ENCODE measurements at places on chromosomes 3 and 15. TPM values are rescaled to one million over a fixed set of nuclear protein-coding genes. Genes with fewer than 3 reads are reported as not detected.

- peak; percentile 56 for DNase-seq
Observed at GRCh38 chr3:107431246-107432012, 54.2 kb downstream of the CCDC54 start.

- peak; percentile 36 for DNase-seq
Observed at GRCh38 chr15:81939604-81940440, 106.0 kb downstream of the MEX3B start.

DNA sequence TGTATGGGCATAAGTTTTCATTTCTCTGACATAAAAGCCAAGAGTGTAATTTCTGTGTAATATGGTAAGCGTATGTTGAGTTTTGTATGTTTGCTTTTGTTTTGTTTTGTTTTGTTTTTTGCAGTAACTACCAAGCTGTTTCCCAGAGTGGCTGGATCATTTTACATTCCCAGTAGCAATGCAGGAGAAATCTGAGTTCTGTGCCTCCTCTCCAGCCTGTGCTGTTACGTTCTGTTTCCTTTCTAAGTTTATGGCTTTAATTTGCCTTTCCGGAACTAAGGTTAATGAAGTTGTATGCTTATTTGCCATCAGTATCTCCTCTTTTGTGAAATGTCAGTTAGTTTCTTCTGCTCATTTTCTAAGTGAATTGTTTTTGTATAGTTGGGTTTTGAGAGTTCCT lies 307.8 kb downstream of the GABRG3 start:
- DNase-seq = no peak

GRCh38 chr3:53104762-53105161 lies 25.5 kb downstream of the RFT1 start:
- DNase-seq = no peak

Gene TBC1D2B
- 19.7 TPM for total RNA-seq

Gene CHL1
- total RNA-seq = 0.14 TPM

Gene LXN
- total RNA-seq = 8.2 TPM

Gene ZIC4
- 4.5 TPM for total RNA-seq

Gene CYP11A1
- 1.0 TPM for total RNA-seq

Gene GLDN
- total RNA-seq = 1.7 TPM

Gene GXYLT2
- total RNA-seq = 0.82 TPM

Gene NIPA2
- 49.9 TPM for total RNA-seq

Gene ABHD10
- total RNA-seq = 52.7 TPM

Gene MYRIP
- 0.48 TPM for total RNA-seq

Gene ZNF619
- 5.4 TPM for total RNA-seq

Gene HESX1
- total RNA-seq = 0.98 TPM

Gene TRAIP
- 33.4 TPM for total RNA-seq

Gene ILDR1
- total RNA-seq = not detected

Gene SLC22A13
- total RNA-seq = 0.41 TPM

Data from neural crest cell (in vitro differentiated cells).